ENCODE measurements at places on chromosomes 11 and 22. TPM values are rescaled to one million over a fixed set of nuclear protein-coding genes. Genes with fewer than 3 reads are reported as not detected.
A peak's percentile ranks its signal among the peaks of the same experiment; 100 is the strongest.

HBG2 gene
- 17,895 TPM for polyA plus RNA-seq

SCGB1A1 gene
- polyA plus RNA-seq = not detected

NRXN2 gene
- 28.9 TPM for polyA plus RNA-seq

RASD2 gene
- not detected for polyA plus RNA-seq

SMARCB1 gene
- 64.5 TPM for polyA plus RNA-seq

MPEG1 gene
- polyA plus RNA-seq = 10.6 TPM

MSANTD4 gene
- polyA plus RNA-seq = 20.7 TPM

MYOD1 gene
- 31.5 TPM for polyA plus RNA-seq

KREMEN1 gene
- 65.7 TPM for polyA plus RNA-seq

CHRDL2 gene
- polyA plus RNA-seq = 4.3 TPM

SHISAL1 gene
- polyA plus RNA-seq = 18.9 TPM

SLC5A12 gene
- 0.08 TPM for polyA plus RNA-seq

GUCY1A2 gene
- polyA plus RNA-seq = 8.5 TPM

KRTAP5-1 gene
- polyA plus RNA-seq = 2.2 TPM

DKK3 gene
- polyA plus RNA-seq = 70.3 TPM

VWCE gene
- polyA plus RNA-seq = 9.0 TPM

DNA sequence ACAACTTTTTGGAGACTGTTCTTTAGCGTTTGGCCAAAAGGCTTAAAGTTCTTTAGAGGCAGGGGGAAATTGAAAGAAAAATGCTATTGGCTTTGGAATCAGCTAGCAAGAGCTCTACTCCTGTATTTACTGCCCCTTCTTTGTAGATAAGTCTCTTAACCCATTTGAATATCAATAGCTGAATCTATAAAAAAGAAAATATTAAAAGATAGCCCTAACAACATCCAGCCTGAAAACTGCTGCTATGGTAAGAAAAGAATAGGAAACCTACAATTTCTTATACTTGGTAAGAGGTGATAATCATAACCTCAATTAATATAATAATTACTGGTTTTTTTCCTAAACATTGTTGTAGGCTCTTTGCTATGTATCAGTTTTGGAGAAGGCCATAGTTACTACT lies at the start of gene OR5B12:
TSS of gene OR5B12 (minus strand) at position 101 of the 400 bp plus-strand sequence. CDS start 2,085 bp downstream, outside the sequence.
- no peak for DNase-seq

GRCh38 chr22:50684986-50685385 lies 12.4 kb downstream of the SHANK3 start:
- DNase-seq = no peak

- peak; percentile 17 for DNase-seq
Measured at GRCh38 chr11:8219257-8220021, 44.2 kb downstream of the LMO1 start.

DNA sequence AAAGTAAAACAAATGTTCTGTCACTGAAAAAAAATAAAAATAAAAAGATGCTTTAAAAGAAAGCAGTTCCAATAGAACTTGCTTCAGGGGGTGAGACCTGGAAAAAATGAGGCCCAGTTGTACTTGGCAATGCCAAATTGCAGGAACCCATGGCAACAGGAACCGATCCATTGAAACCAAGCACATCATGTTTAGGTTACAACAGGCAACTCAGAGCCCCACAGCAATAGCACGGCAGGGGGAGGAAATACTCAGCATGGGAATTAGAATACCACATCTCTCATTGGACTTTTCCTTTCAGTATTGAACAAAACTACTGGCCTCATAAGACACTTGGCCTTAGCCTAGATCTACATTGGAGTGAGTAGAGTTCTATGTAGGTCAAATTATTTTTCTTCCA lies 84.3 kb downstream of the MSANTD4 start:
- DNase-seq = no peak

DNA sequence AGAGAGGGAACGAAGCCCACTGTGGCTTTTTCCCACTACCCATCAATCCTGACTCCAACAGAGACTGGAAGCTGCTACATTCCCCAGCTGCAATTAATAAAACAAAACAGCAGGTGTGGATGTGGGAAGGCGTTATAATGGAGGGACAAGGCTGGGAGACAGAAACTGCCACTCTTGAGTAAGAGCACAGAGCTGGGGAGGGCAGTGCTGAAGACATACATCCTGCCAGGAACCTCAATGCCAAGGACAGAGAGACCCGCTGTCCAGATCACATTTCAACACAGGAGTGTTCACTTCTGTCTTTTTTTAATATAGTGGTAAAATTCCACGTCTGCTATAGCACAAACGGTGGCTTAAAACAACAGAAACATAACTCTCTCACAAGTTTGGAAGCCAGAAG lies 94.5 kb downstream of the LARGE1 start:
- no peak for DNase-seq

DNA sequence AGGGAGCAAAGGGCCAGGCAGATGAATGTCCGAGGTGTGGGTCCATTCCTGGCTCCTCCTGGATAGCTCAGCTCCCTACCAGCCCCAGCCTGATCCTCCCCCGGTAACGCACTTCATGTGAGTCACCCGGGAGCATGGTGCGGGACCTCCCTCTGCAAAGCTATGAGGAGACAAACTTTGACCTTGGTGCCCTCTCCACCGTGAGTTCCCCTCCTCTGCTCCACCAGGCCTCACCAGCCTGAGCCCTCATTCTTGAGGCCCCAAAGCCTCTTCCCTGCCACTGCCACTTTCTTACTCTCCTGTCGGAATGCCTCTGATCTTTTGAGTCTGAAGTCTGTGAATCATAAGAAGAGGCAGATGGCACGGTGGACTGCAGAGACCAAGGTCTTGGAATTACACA lies 37.4 kb upstream of the CD82 start:
- DNase-seq = no peak

DNA sequence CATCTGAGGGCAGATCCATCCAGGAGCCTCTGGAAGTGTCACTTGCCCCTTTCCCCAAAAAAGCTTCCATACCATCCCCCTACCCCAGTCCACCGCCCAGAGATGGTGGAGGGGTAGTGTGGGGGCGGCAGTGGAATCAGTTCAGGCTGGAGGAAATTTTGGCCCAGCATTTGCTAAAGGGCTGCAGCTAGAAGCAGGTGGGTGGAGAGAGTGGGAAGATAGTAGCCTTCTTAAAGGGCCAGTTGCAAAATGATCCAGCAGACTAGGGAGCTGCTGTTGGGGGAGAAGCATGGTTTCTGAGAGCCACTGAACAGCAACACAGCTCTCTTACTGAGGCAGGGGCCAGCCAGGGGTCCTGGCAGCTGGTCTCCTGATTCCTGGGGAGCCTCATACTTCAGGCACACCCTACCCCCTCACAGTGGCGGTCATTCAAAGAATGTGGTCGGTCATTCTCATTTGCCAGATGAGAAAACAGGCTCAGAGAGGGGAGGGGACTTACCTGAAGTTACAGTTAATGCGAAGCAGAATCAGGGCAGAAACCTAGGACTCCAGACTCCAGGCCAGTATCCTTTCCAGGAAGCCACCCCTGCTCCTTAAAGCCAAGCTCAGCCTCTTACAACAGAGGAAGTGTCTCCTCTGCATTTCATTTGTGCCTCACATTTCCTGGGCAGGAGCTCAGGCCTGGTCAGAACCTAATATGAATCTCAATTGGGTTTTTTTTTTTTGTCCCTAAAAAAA lies 5.4 kb downstream of the SEC14L2 start:
- no peak for DNase-seq

- DNase-seq = no peak
Measured at GRCh38 chr11:14411818-14412217, 52.8 kb upstream of the RRAS2 start.

DNA sequence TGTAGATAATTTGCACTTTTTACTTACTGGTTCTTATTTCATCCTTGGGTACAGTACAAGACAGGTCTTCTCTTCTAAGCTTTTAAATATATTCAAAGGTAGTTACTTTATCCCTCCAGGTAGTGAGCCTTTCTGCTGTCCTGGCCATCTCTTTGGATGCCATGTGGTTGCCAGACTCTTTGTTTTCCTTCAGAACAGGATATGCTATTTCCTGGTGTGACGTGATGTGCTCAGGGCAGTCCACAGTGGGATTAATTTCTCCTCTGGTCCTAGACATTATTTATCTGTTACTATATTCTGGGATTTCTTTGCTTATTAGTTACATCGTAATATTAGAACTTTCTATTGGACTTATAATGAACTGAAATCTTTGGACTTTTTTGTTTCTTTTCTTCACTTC lies 63.7 kb downstream of the PPP6R3 start:
- DNase-seq = no peak

GRCh38 chr22:45615364-45615763 lies 56.3 kb upstream of the ATXN10 start:
- no peak for DNase-seq

DNA sequence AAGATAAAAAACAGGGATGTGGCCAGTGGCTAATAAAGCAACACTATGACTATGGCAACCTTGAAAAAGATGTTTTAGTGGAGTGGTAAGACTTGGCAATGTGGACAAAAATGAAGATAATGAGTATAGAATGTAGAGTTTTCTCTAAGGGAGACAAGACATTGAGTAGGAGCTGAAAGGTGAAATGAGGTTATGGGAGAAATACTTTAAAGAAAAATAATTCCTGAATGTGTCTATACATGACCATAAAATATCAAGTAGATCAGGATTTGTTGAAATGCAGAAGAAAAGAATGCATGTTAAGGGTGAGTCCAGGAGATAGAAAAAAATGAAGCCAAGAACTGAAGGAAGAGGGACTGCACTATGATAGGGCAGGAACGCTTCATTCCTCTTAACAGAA lies 101.6 kb upstream of the CARD18 start:
- no peak for DNase-seq

GRCh38 chr22:45413368-45414211 lies at the start of the genes RIBC2 and SMC1B:
Gene RIBC2, plus strand, starts transcription at chr22:45413693. Its CDS starts 194 bp downstream, at chr22:45413887.
Gene SMC1B, minus strand, starts transcription at chr22:45413599. Its CDS starts 32 bp downstream, at chr22:45413567.
- DNase-seq = peak; percentile 86

- peak; percentile 35 for DNase-seq
Measured at GRCh38 chr22:22375576-22376351, 131.2 kb downstream of the VPREB1 start.

- DNase-seq = no peak
Measured at GRCh38 chr11:68142028-68142412, 20.8 kb upstream of the CHKA start.

- DNase-seq = no peak
Measured at GRCh38 chr11:66335531-66336233, 552 bp downstream of the RIN1 start.

GRCh38 chr11:1570001-1570453 lies 2.0 kb downstream of the DUSP8 start:
- DNase-seq = no peak

- DNase-seq = no peak
Measured at GRCh38 chr11:32099516-32099915, 8.6 kb downstream of the RCN1 start.

- no peak for DNase-seq
Measured at GRCh38 chr11:100190395-100190794, 496.7 kb upstream of the ARHGAP42 start.

- DNase-seq = no peak
Measured at GRCh38 chr11:60953781-60954180, 1.8 kb upstream of the SLC15A3 start.

DNA sequence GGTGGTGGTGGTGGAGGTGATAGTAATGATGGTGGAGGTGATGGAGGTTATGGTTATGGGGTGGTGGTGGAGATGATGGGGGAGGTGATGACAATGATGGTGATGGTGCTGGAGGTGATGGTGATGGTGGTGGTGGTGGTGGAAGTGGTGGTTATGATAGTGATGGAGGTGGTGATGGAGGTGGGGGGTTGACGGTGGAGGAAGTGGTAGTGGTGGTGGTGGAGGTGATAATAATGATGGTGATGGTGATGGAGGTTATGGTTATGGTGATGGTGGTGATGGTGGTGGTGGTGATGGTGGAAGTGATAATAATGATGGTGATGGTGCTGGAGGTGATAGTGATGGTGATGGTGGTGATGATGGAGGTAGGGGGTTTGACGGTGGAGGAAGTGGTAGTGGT lies 16.9 kb upstream of the WNT7B start:
- no peak for DNase-seq

- no peak for DNase-seq
Measured at GRCh38 chr11:124740277-124740882, 638 bp downstream of the NRGN start.

GRCh38 chr22:35981900-35982299 lies 46.7 kb downstream of the RBFOX2 start:
- no peak for DNase-seq

GRCh38 chr11:95453616-95454171 lies 222.7 kb upstream of the SESN3 start:
- DNase-seq = no peak

- no peak for DNase-seq
Measured at GRCh38 chr11:119727523-119728151, 1.4 kb downstream of the NECTIN1 start.

GRCh38 chr11:45110562-45110961 lies 35.9 kb upstream of the PRDM11 start:
- DNase-seq = peak; percentile 71

- DNase-seq = no peak
Measured at GRCh38 chr11:114087025-114087424, 27.5 kb downstream of the ZBTB16 start.
